ENCODE measurements at places on chromosomes 5 and 9. TPM values are rescaled to one million over a fixed set of nuclear protein-coding genes. Genes with fewer than 3 reads are reported as not detected.

INSL6 gene
- total RNA-seq: not detected

MEIKIN gene
- not detected for total RNA-seq

ZFP62 gene
- total RNA-seq: 33.6 TPM

SEMA5A gene
- 45.6 TPM for total RNA-seq
